EH (cell line): ENCODE measurements at places on chromosomes 6 and 20.

DNA sequence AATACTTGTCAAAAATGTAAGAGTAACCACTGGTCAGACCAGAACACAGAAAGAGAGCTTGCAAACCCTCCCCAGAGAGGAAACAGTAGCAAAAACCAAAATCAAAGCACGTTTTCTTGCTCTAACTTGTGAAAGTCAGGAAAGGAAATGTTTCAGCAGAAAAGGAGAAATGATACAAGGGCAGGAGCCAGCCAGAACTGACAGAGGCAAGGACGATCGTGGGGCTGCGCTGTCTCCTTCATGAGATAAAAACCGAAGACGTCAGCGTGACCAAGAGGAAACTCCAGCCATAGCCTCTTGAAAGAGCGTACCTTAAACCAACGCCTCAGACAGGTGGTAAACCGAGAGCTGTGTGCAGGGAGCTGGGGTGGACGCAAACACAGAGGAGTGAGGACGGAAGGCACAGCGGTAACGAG lies 27.5 kb downstream of the LAMA5 start:
- no peak for DNase-seq

GRCh38 chr6:44920952-44921491 lies 407.1 kb upstream of the RUNX2 start:
- no peak for DNase-seq

DNA sequence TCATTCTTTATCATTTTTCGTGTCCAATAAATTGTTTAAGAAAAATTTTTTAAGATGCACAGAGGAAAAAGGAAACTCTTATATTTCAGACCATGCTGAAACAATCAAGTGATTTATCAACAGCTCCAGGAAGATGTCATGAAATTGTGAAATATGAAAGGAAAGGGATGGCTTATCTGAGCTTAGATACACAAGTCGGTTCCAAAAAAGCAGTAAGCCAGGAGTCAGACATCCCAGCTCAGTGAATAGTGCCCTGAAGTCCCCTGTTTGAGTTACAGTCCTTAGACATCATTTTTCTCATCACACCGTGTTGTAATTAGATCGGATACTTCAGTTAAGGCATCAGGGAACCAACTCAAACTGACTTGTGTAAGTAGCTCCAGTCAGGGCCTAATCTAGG lies 91.0 kb upstream of the SSTR4 start:
- DNase-seq: no peak

DNA sequence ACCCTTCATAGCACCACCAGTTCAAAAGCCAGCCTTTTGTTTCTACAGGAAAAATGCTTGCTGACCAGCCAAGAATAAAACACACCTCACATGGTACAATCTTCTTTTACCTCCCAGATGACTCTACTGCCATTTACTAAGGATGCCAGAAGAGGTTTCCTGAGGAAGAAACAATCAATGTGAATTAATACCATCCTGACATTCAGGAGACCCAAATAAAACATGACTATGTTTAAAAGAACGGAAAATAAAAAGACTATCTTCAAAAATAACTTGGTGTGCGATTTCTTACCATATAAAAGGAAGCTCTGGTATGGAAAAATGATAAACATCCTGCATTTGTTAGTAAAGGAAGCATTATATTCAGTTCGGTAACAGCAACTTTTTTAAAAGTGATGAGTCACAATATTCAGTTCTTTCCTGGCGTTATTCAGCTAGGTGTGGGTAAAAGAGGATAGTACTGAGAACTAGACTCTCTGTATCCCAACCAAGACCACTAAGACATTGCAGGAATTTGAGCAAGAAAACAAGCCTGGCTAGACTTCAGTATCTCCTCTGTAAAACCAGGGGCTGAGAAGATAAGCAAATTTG lies 16.3 kb downstream of the COL21A1 start:
- no peak for DNase-seq

DNA sequence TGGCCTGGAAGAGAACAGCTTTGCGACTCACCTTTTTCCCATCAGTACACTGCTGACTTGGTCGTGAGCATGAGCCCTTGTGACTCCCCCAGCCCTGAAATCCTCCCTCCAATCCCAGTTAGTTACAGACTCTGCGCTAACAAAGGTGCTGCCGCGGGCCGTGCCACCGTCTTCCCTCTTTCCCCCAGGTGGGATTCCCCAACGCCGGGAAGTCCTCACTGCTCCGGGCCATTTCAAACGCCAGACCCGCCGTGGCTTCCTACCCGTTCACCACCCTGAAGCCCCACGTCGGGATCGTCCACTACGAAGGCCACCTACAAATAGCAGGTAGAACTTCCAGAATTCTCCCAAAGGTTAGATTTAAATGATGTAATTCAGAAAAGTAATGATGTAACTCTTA lies 16.1 kb downstream of the MTG2 start:
- no peak for DNase-seq

- DNase-seq: peak; percentile 89
Measured at GRCh38 chr6:136788069-136788902, 4.0 kb downstream of the MAP3K5 start.

DNA sequence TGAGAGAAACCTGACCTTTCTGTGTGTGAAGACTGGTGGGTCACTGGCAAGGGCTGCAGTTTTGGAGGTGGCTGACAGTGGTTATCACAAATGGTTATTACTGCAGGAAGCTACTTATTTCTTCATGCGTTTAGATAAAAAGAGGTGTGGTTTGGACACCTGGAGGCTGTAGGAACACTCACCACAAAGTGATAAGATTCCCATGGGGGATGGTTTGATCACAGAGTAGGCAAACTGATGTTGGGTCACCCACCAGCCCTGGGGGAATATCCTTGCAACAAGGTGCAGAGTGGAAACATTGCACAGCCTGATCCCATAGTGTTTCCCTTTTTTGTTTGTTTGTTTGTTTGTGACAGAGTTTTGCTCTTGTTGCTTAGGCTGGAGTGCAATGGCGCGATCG lies 33.9 kb upstream of the RNGTT start:
- DNase-seq: no peak

DNA sequence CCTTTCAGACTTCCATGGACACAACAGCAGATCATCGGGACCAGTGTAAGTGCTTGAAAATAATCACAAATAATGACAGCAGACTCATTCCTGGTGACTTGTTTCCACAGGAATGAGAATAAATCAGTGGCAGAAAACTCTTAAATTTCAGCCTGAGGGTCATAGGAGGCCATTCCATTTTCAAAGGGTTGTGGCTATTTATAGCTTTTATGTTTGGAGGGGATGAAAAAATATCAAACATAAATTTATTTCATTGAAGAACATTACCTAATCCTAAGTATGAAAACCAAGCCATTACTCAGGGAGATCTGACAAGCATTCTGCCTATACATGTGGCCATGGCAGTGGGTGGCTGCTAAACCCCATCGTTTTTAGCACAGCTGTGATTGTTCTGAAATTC lies 173.6 kb upstream of the CNR1 start:
- peak; percentile 24 for DNase-seq

DNA sequence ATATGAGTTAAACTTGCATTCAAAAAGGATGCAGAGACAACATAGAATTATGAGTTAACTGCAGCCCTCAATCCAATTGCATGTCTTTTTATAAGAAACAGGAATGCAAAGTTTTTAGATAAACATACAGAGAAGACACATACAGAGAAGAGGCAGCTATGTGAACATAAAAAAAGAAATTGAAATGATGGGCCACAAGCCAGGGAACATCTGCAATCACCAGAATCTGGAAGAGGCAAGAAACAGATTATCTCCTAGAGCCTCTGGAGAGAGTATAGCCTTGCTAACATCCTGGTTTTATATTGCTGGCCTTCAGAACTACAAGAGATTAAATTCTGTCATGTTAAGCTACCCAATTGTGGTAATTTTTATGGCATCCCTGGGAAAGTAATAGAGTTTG lies 257.2 kb upstream of the EYS start:
- DNase-seq: no peak

- peak; percentile 93 for DNase-seq
Measured at GRCh38 chr20:26163890-26164289, 467.2 kb upstream of the ZNF337 start.
